Glomerular endothelial cell (primary cell): ENCODE measurements at places on chromosomes 7 and 10. TPM values are rescaled to one million over a fixed set of nuclear protein-coding genes. Genes with fewer than 3 reads are reported as not detected.

GRCh38 chr7:2665359-2665791, 22.6 kb upstream of the AMZ1 start:
- DNase-seq: no peak

GRCh38 chr7:131443496-131443895, 112.9 kb downstream of the PODXL start:
- DNase-seq: no peak

- no peak for DNase-seq
Measured at GRCh38 chr10:34539533-34540315, 275.4 kb downstream of the PARD3 start.

MEOX2 gene
- total RNA-seq: 0.68 and 1.3 TPM in 2 replicates

POLR2J2 gene
- 1.8 and 6.1 TPM in 2 replicates for total RNA-seq

DNA sequence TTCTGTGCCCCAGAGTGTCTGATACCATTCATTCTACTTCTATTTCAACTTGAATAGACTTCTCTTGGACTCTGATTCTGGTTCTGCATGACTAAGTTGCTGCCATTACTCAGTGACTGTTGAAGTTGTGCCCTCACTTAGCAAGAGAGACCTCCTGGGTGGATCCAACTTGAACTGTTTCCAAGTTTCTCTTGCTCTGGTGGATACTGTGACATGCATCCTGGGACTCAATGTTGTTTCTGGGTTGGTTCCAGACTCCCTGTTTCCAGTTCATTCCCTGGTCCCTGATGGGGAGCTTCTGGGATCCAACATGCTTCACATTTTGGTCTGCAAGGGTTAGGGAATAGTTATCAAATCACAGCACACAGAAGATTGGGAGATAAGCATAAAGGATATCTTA, 26.2 kb upstream of the PRPF18 start:
- DNase-seq: no peak

GRCh38 chr7:46786221-46786954, 795.5 kb downstream of the TNS3 start:
- DNase-seq: no peak

DNA sequence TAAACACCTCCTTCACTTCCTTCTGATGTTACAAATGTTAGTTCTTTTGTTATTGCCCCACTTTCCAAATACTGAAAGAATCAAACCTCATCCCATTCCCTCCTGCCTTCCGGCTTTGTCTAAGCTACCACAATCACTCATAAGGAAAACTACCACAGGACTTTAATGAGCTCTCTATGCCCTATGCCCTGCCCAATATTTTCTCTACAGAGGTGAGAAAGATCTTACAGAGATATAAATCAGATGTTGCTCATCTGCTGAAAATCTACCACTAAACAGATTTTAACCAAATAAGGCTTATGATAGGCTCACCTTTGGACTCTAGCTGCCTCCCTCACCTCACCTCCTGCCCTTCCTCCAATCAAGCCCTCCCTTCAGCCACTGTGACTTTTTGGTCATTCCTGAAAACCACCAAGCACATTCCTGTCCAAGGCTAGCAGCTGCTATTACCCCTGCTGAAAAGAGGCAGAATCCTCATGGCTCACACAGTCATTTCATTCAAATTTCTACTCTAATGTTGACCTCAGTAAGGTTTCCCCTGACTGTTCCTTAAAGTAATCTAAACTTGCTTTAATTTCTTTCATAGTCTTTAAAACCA, 7.7 kb downstream of the ZNF33B start:
- no peak for DNase-seq

AQP1 gene
- 0.82 and 6.9 TPM in 2 replicates for total RNA-seq

DNA sequence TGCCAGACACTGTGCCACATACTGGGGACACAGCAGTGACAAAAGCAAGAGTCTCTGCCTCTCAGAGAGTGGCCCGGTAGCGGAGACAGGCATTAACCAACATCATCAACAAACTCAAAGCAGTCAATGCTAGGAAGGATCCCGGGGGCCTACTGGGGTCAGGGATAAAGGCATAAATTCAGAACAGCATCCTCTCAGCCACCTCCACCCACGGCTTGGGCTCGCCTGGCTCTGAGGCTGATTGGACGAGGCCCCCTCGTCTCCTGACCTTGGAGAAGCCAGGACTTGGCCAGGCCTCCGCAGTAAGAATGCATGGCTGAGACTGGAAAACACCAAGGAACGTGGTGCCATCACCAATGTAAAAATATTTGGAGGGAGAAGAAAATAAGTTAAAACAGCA, 102.1 kb downstream of the ARHGAP22 start:
- DNase-seq: no peak

ZMIZ2 gene
- total RNA-seq: 32.2 and 49.0 TPM in 2 replicates

DNA sequence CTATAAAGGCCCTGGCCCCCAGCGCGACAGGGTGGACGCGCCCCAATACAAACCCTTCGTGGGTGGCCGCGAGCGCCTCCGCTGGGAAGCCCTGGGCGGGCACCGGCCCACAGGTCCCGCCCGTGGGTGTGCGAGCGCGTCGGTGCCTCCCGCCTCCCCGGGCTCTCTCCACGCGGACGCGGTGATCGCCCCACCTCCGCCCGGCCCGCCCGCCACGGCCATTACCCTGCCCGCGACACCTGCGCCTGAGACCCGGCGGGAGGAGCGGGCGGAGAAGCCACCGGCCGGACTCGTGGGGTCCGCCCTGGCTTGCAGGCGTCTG, 81.2 kb downstream of the PAX2 start:
- DNase-seq: no peak

SAMD8 gene
- total RNA-seq: 19.7 and 29.3 TPM in 2 replicates

DNA sequence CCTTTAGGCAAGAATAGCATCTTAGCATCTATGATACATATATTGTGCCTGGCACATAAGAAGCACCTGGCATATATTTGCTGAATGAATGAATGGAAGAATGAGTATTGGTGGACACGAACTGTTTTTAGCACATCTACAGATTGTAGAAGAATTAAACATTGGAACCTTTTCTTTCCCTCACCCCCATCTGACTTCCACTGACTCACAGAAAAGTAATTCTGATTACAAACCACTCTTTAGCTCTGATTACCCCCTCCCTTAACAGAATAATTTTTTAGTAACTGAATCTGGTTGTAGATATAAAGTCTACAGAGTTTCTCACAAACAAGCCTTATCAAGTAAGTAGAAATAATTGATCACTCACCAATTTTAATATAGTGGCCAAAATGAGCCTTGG, 31.9 kb downstream of the SLC26A4 start:
- no peak for DNase-seq

GRCh38 chr10:58982470-58983239, 193.8 kb upstream of the PHYHIPL start:
- DNase-seq: no peak

TEX47 gene
- not detected in 2 replicates for total RNA-seq

DNA sequence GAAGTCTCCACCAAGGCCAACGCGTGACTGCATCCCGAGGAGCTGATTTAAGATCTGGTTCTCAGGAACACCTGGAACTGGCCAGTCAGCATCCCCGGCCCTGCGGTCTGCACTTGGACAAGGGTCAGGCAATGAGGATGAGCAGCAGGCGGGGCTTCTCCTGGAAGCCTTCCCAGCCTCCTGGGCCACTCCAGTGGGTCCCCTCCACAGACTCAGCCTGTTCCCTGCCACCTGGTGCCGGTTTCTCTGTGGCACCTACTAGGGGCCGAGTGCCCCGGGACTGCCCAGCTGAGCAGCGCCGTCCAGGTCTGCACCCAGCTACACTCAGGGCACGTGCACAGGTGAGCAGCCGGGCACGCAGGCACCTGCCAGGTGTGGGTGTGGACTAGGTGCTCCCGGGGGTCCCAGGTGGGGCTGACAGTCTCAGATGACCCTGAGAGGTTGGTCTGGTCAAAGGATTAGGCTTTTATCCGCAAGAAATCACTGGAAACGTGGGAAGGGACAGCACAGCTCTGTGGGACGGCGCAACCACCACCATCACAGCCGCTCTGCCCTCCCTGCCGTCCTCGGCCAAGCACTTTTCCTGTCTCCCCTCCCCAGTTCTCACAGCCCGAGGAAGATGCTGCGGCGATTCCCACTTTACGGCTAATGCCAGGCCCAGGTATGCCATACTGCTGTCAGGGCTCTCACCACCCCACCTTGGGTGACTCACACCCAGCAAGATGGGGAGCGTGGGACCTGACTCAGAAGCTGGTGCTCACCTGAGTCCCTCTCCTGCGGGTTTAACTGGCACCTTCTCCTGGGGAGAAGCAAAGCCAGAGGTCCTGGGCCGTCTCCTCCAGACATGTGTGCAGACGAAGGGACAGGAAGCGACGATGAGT, 166.0 kb downstream of the RNF216 start:
- no peak for DNase-seq

ADARB2 gene
- total RNA-seq: 0.23 and 0.39 TPM in 2 replicates

- DNase-seq: no peak
Measured at GRCh38 chr10:106775127-106775526, 389.4 kb downstream of the SORCS1 start.

DNA sequence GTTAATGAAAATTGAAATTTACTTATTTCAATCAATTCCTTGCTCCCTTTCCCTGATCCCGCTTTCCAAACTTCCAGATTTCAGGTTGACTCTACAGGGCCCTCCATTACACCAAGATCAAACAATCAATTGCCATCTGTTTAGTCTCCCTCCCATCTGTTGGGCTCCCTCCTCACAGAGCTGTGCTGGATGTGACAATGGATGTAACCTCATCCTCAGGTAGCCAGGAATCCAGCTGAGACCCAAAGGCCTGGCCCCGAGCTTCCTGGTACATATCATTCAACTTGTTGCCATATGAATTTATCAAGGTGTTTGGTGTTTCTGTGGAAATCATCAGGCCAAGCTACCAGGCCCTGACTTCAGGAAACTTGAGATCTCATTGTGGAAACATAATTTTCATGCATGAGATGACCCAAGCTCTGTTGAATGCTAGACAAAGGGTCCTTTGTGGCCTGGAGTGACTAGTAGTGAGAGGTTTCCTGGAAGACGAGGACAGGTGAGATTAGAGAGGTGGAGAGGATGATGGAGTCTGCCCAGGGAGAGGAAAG, 148.6 kb upstream of the PDE1C start:
- DNase-seq: no peak

- no peak for DNase-seq
Measured at GRCh38 chr10:33314811-33315561, 19.5 kb downstream of the NRP1 start.

DNA sequence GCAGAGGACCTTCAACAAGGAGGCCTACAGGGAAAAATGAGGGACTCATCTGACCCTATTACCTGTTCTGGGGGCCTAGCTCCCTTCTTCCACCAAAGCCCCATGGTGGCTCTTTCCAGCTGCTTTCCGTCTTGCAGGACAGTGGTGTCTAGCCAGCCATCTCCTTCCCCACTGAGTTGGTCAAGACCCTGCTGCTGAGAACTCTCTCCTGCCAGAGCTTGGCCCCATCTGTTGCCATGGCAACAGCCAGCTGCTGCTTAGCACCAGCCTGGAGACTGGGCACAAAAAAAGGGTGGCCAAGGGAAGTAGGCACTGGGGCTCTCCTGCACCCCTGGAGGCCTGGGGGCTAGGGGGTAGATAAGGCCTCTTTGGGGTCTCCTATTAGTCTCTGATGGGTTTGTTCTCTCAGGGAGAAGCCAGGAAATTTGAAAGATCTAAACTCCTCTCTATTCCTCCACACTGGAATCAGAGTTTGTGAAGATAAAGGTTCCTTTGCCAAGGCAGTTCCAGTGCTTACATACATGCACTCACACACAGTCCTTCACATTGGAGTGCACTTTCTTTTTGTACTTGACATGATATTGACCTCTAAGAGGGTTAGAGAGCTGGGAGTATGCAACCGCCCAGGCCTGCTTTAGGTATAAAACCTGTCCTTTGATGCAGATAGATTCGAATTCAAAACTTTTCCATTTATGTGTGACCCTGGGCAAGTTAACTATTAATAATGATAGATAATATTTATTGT, 15.8 kb downstream of the TSPAN33 start:
- no peak for DNase-seq

DNA sequence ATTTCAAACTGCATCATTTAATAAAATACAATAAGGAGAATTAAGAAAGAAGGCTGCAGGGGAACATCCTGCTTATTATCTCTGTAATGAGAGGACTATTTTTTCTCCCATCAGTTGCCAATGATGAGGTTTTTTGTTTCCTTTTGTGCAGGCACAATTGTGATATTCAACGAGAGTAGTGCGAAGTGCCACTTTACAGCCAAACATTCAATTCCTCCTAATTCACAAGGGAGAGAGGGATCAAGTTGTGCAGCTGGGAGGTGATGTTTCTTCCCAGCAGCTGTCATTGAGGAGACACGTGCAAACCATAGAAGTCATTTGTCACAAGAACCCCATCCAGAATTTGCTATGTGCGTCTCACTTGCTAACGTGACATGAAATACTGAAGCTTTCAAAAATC, 81.6 kb upstream of the ICA1 start:
- DNase-seq: no peak

CALN1 gene
- total RNA-seq: not detected in 2 replicates

- DNase-seq: no peak
Measured at GRCh38 chr10:126511917-126512479, 123.7 kb upstream of the ADAM12 start.

DNA sequence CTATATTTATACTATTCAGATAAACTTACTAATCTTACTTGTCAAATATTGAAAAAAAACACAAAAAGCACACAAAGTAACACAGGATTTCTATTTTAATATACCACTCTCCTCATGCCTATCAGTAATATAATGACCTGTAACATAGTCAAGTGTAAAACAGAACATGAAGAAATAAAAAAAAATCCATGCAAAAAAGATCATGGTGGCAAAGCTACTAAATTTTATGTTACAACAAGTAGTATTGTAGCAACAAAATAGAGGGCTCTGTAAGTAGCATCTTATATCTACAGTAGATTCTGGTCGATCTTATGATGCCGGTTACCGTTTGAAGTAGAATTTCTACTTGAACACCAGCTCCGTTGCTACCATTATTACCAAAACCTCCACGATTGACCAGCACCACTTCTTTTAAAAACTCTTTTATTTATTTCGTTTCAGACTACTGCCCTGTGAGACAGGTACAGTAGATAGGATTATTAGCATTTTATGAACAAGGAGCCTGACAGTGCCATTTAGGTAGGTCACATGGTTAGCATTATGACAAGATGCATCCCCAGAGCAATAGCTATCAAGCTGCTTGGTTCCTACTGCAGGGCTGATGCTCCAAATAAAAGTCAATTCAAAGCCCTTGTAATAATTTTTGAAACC, 2.1 kb downstream of the CPED1 start:
- no peak for DNase-seq

DNA sequence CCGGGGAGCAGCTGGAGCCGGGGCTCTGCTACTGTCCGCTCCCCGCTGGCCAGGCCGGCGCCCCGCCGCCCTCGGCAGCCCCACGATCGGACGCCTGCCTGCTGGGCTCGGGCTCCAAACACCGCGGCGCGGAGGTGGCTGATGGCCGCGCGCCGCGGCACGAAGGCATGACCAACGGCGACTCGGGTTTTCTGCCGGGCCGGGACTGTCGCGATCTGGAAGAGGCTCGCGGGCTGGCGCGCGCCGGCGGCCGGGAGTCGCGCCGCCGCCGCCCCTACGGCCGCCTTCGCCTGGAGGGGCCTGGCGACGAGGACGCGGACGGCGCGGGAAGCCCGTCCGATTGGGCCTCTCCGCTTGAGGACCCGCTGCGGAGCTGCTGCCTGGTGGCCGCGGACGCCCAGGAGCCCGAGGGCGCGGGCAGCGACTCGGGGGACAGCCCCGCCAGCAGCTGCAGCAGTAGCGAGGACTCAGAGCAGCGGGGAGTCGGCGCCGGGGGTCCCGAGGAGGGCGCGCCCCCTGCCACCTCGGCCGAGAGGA, 570 bp downstream of the TBC1D12 start:
- DNase-seq: no peak
